ENCODE measurements at places on chromosomes 7 and 10. TPM values are rescaled to one million over a fixed set of nuclear protein-coding genes. Genes with fewer than 3 reads are reported as not detected.
A peak's percentile ranks its signal among the peaks of the same experiment; 100 is the strongest.

Gene GPR15LG
- total RNA-seq, result not detected

DNA sequence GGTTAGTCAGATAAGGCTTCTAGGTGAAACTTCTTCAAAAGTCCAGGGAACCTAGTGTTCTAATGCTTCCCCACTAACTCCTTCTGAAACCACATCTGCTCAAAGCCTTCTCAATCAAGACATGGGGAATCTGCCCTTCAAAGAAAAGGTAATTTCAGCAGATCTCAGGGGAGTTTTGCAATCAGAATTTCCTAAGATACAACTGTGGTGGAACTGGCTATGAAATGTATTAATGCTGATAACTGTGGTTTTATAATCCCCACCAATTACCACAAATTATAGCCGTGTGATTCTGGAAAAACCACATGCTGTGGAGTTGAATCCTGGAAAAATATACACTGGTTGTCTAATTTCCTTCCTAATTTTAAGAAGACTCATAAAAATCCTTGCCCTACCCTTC, 233.8 kb downstream of the SORCS1 start:
- no peak overlapping the region for H3K4me3 ChIP-seq
- H3K36me3 ChIP-seq, result no peaks in the 10 kb centered on the region
- no peaks in the 10 kb centered on the region for H3K27me3 ChIP-seq

DNA sequence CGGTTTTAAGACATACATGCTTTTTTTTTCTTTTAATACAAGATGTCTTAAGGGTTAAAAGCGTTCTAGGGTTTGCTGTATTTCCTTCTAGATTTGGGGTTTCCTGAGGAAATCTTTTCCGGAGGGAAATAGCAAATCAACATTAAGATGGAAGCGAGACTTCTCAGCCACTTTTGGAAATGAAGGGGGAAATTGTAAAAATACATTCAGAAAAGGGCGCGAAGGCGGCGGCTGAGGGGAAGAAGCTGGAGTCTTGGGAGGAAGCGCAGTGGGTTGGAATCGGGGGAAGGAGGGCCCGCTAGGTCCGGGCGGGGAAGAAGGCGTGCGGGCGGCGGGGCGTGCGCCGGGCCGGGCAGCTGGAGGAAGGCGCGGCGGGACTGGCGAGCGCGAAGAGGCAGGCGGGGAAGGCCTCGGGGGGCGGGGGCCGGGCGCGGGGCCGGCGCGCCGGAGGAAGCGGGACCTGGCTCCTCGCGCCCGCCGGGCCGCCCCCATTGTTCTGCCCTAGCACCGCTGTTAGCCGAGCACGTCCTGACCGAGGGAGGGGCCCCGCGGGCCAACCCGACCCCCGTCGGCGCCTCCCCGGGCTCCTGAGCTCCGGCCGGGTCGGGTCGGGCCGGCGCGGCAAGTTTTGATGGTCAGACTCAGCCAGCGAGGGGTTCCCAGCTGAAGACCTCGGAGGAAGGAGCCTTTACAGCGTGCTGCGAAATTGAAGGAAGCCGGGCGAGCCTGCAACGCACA, 1.5 kb upstream of the SKIDA1 start:
- H3K4me1 ChIP-seq, result peaks cover 52% of the 10 kb centered on the region
- H3K27me3 ChIP-seq, result no peaks in the 10 kb centered on the region
- peak; percentile 54 for DNase-seq
- peak overlapping the region; percentile 69 for H3K4me3 ChIP-seq
- peak overlapping the region; percentile 91 for H3K27ac ChIP-seq

- no peak overlapping the region for H3K4me3 ChIP-seq
- peaks cover 40% of the 10 kb centered on the region for H3K36me3 ChIP-seq
- H3K27ac ChIP-seq, result peak overlapping the region; percentile 80
- DNase-seq, result no peak
- H3K4me1 ChIP-seq, result peaks cover 91% of the 10 kb centered on the region
Observed at GRCh38 chr10:62053860-62054259, 152.4 kb downstream of the ARID5B start.

Gene THSD7A
- total RNA-seq, result 2.5 TPM

- no peak overlapping the region for H3K4me3 ChIP-seq
- H3K36me3 ChIP-seq, result no peaks in the 10 kb centered on the region
- DNase-seq, result no peak
- H3K27ac ChIP-seq, result no peak overlapping the region
Observed at GRCh38 chr10:14309593-14309992, 21.1 kb downstream of the FRMD4A start.

Gene TMUB1
- 37.1 TPM for total RNA-seq

Data from stomach (tissue), 19 donors.